ENCODE measurements at places on chromosomes 16 and 17.

- DNase-seq: no peak
Observed at GRCh38 chr16:908526-909155, 62.1 kb downstream of the LMF1 start.

- no peak for DNase-seq
Observed at GRCh38 chr17:721540-721937, 6.9 kb upstream of the VPS53 start.

- no peak for DNase-seq
Observed at GRCh38 chr17:39816272-39816671, 47.8 kb downstream of the IKZF3 start.

- peak; percentile 91 for DNase-seq
Observed at GRCh38 chr17:44689477-44690217, at the start of gene CCDC43. TSS of gene CCDC43 (minus strand) at chr17:44689776. CDS start at chr17:44689753, 23 bp downstream.

DNA sequence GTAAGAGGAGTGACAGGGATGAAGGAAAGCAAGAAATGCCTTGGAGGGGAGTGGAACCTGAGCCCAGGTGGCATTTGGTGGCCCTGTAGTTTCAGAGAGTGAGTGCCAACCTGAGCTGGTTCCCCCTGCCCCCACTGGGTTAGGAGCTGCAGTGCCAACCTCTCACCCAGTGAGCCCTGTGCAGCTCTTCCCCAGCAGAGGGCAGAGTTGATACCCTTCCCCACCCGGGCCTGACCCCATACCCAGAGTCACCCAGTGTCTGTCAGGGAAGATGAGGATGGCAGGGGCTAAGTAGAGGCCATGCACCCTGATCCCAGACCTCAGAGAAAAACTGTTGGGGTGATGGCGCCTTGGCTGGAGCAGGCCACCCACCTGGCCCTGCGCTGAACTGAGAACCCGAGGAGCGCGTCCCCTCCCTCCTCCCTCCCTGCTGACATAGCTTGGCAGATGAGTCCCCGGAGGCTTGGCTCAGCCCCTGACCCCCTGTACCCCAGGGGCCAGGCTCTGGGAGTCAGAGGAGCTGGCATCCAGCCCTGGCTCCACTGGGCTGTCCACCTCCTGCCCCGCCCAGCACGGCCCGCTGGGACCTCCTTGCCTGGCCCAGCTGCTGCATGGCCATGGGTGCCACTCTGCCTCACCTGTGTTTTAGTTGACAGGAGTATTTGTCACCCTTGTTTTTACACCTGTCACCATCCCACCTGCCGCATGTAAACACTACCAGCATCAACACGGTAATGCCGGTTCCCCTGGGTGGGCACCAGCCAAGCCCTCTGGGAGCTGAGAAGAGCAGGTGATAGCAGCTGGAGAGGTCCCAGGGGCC is 113.9 kb downstream of the AMFR start:
- no peak for DNase-seq

DNA sequence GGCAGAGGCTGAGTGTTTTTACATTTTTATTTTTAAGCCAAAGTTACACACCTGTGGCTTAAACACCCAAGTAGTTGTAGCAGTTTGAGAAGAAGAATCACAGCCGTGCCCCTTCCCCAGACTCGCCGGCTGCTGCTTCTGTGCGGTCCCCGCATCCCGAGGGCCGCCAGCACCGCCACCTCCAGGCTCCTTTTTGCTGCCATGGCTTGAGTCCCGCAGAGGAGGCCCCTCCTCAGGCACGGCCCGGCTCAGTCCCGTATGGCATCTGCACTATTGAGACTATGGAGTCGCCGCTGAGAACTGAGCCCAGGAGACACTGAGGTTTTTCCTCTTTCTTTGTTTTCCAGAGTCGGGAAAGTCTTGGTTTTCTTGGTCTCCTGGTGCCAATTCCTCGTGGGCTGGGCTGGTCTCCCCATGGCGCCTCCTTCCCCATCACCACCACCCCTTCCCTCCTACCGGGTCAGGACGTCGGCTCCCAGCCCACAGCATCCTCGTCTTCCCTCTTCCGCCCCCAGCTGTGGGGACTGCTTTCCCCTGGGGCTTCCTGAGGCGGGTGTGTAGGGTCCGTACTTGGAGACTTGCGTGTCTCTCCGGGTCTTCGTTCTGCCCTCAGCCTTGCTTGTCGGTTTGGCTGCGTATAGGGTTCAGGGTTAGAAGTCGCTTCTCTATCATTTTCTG is 32.6 kb upstream of the CDH15 start:
- no peak for DNase-seq

GRCh38 chr16:88856122-88856827 is 472 bp downstream of the GALNS start:
- DNase-seq: peak; percentile 9

DNA sequence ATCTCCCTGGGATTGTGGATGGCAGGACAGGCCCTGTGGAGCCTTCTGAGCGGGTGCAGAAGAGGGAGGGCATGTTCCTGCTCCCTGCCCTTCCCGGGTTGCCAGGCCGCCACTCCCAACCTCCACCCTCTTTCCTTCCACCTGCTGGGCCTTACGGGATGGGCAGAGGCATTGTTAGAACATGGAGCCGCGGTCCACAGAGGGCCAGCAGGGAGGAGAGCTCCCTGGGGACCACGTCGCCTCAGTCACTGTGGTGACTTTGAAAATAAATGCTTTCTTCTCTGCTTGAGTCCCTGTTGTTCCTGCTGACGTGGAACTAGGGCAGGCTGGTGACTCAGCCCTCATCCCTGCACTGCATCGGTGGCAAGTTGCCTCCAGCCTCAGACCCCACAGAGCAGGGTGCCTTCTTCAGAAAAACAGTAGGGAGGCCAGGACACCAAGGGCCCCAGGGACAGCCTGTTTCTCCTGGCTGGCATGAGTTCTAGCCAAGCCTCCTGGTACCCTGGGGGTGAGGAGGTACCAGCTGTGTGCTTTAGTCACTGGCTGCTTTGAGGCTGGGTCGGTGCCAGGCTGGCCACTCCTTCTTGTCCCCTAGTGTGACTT is 224.9 kb downstream of the SEC14L1 start:
- no peak for DNase-seq

GRCh38 chr17:81090361-81091136 is 55.6 kb downstream of the BAIAP2 start:
- peak; percentile 25 for DNase-seq

DNA sequence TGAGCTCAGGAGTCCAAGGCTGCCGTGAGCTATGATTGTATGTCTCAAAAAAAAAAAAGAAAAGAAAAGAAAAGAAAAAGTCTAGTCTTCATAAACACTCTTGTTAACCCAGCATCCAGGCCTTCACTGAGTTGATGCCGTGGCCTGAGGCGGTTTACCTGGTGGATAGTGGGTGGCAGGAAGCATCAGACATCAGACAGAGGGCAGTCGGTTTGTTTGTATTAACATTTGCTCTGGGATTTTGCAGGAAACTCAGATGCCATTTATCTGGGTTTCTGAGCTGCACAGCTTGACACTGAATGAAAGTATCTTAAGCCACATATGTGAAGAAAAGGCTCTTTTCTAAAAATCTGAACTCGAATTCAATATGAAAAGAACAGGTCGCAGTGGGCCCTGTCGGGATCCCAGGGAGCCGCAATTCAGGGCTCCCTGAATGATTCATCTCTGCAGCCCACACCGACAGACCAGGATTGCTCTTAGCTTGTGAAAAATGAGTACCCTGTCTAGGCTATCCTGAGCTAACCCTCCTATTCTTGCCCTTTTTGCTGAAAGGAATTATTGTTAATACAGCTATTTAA is 1.1 kb upstream of the DBNDD1 start:
- DNase-seq: no peak

- DNase-seq: peak; percentile 46
Observed at GRCh38 chr16:49441366-49441780, 67.8 kb downstream of the C16orf78 start.

DNA sequence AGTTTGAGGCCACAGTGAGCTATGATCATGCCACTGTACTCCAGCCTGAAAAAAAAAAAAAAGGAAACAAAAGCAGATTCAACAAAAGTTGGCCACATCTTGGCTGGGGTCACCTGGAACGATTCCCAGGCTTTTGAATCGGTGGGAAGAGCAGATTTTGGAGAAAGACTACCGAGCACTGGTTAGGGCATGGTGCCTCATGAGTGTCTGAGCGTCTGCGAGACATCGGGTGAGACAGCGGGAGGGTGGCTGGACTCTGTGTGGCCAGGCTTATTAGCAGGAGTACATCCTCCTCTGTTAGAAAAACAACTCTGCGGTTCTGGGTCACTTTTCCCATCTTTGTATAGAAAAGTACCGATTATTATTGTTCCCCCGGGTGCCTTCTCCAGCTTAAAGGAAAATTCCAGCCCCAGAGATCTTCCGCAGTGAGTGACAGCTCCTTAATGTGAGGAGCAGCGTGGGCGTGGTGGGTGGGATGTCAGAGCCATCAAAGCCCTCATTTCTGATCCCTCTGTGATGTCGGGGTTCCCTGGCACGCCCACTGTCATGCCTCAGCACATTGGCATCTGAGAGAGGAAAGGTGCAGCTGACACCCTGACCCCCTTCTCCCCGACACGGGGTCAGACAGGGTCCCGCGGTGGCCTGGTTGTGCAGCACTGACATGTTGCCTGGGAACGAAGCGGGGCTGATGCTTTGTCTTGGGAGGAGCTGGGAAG is 6.9 kb downstream of the RGS9 start:
- DNase-seq: no peak

GRCh38 chr16:8950580-8951077 is 13.1 kb downstream of the USP7 start:
- no peak for DNase-seq

DNA sequence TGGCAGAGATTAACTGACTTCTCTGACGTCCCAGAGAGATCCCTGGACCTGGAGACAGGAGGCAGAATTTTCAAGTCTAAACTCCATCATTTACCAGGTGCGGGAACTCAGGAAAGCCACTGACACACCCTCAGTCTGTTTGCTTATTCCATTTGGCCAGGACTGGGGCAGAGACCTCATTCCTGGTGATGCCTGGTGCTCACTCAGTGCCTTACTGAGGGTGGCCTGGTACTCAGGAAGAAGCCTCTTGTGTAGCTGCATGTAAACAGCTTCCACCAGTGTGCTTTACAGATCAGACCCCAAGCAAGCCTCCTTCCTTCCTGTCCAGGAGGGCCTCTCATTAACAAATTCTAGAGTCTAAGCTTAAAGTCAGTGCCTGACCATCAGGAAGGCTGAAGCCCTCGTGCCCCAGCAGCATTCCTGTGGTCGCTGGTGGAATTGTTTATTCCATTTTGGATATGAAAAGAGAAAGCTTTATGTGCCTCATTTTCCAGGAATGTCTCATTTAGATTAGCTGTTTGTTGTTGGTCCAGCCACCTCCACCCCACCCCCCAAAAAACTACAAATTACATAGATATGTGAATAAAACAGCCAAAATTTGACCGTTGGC is 236.1 kb upstream of the CDH5 start:
- no peak for DNase-seq

DNA sequence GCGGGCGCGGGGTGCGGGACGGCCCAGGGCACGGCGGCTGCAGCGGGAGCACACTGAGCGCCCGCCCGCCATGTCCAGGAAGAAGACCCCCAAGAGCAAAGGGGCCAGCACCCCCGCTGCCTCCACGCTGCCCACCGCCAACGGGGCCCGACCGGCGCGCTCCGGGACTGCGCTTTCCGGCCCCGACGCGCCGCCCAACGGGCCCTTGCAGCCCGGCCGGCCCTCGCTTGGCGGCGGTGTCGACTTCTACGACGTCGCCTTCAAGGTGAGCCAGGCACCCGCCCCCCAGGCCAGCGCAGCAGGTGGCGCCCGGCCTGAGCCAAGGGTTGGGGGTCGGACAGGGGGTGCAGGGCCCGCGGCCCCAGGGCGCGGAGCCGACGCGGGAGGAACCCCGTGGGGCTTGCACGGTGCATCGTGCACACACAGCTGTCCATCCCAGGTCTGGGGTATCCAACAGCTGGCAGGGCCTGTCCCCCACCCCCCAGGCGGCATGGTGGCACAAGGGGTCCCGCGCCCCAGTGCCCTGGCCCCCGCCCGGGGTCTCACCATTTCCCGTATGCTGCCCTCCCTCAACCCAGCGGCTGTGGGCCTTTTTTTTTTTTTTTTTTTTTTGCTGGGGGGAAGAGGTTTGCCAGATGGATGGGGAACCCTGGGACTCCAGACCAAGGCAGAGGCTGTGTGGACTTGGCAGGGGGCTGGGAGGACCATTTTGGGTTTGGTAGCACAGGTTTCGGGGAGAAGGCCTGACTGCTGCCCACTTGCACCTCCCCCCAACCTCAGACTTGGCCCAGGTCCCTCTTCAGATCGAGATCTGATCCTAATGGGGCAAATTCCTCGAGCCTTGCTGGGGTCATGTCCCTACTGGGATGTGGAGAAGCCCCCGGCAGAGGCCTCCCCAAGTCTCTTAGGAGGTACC is 547 bp downstream of the RAB26 start:
- peak; percentile 29 for DNase-seq

- no peak for DNase-seq
Observed at GRCh38 chr16:10206215-10206614, 24.0 kb upstream of the GRIN2A start.

Measured in stimulated activated CD4-positive, alpha-beta T cell treated with anti-CD3 and anti-CD28 coated beads, Interleukin-4, amount 100 ng/mL, for 1 hour (primary cell).